ENCODE measurements at places on chromosomes 6 and 20. TPM values are rescaled to one million over a fixed set of nuclear protein-coding genes. Genes with fewer than 3 reads are reported as not detected.

Gene MCCD1
- not detected for total RNA-seq

Gene SH3BGRL2
- 7.8 TPM for total RNA-seq

Gene SLC26A8
- not detected for total RNA-seq

Gene TENT5A
- total RNA-seq, result 21.4 TPM

Gene ANGPT4
- total RNA-seq, result 1.6 TPM

Gene SLC4A11
- total RNA-seq, result 0.12 TPM

DNA sequence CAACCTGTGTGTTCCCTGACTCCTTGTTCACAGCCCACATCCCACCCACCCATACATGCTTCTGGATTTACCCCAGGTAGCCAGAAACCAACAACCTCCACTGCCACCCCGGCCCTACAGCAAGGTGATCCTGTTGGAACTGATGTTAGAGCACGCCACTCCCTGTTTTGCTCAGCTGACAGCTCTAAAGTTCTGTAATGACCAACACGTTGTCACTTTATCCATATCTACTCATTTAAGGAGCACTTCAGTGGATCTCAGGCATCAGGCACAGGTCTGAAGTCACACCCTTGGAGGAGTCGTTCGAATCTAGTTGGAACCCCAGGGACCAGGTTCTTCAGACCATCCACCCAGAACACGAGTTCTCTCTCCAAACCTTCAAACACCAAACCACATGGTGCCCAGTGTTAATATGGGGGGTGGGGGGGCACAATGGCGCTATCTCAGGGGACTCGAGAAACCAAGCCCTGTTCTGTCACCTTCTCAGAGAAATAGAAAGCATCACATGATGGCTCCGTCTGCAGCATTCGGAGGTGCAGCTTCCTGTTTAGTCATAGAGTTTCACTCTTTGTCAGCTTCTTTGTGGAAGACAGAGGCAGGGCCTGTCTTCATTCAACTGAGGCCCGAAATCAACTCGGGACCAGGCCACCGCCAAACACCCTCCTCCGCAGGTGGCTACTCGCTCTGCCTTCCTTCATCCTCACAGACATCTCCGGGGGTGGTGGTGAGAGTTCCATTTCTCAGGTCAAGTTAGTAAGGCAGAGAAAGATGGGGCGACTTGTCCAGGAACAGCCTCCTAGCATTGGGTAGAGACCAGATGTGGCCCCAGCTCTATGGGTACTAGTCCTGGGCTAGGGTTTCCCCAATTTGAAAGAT lies 142.2 kb downstream of the NFATC2 start:
- DNase-seq, result no peak

GRCh38 chr6:113172531-113172966 lies 684.6 kb upstream of the MARCKS start:
- DNase-seq, result no peak

DNA sequence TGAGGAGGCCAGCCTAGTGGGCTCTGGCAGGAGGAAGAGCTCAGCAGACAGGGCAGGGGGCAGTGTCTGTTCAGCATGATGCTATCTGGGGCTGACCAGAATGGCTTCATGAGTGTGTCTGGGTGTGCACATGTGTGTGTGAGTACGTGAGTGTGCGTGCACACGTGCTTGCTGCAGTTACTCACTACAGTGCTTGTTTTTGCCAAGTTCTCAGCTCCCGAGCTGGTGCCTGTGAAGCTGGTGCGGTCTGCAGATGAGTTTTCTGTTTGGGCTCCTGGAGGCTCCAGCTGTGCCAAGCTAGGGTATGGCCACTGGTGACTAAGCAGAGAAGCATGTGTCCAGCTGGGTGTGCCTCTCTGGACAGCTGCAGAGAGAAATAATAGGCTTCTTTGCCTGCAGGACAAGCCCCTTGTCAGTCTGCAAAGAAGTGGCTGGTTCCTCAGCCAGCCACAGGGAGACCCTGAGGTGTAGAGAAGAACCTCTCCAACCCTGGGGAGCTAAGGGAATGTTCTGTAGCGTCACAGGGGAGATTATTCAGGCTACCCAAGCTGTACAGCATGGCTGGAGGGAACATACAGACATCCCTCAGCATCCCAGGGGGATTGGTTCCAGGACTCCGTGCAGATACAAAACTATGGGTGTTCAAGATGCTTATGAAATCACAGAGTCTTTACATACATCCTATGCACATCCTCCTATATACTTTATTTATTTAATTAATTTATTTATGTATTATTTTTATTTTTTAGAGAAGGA lies 40.2 kb upstream of the FAM50B start:
- peak; percentile 43 for DNase-seq

DNA sequence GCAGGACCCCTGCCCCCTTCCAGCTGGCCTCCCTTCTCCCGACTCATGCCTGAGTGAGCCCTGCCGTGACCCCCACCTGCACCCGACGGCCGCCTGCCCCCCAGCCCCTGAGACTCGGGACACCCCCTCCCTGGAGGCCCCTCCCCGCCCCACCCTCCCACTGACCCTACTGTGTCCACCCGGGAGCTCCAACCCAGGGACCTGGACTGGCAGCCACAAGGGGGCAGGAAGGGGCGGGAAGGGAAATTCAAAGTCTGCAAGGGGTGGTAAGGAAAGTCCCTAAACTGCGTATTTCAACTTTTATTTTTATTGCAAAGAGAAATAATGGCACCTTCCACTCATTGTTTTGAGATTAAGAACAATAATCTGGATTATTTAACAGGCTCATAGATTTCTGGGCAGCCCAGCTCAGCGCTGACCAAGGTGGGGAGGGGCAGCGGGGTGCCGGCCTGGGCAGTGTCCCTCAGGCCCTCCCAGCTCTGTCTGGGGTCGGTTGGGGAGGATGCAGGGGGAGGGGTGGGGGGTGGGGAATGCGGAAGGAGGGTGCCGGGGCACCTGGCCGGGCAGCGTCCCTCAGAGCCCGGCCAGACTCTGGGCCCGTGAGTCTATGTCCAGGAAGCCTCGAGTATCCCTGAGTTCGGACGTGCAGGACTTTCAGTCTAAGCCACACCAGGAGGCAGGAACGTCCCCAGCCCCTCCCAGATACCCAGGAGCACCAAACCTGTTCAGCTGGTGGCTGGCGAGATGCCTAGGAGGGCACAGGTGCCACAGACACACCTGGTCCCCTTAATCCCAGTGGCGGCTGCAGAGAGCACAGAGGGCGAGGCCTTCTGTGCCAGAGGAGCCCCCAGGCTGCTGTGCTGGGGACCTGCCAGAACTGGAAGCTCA lies 1.3 kb upstream of the PTK6 start:
- DNase-seq, result no peak

DNA sequence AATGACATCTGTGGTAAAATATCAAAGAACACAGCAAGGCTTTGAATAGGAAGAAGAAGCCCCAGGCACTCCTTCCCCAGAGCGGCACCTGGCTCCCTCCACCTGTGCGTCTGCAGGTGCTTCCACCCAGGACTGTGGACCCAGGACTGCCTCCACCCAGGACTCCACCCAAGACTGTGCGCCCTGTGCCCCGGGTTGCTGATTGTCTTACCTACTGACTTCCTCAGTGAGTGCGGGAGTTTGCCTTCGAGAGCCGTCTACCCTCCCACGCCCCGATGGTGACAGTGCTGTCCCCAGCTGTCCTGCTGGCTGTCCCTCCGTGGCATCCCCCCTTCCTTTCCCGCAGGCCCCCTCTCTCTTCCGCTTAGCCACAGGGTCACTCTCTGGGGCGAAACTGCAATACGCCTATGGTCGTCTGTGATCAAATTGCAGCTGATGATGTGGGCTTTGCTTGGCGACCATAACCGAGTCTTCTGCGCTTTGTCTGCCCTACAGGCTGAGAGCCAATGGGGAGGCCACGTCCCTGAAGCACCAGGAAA lies 52.1 kb downstream of the IRF4 start:
- DNase-seq, result no peak

DNA sequence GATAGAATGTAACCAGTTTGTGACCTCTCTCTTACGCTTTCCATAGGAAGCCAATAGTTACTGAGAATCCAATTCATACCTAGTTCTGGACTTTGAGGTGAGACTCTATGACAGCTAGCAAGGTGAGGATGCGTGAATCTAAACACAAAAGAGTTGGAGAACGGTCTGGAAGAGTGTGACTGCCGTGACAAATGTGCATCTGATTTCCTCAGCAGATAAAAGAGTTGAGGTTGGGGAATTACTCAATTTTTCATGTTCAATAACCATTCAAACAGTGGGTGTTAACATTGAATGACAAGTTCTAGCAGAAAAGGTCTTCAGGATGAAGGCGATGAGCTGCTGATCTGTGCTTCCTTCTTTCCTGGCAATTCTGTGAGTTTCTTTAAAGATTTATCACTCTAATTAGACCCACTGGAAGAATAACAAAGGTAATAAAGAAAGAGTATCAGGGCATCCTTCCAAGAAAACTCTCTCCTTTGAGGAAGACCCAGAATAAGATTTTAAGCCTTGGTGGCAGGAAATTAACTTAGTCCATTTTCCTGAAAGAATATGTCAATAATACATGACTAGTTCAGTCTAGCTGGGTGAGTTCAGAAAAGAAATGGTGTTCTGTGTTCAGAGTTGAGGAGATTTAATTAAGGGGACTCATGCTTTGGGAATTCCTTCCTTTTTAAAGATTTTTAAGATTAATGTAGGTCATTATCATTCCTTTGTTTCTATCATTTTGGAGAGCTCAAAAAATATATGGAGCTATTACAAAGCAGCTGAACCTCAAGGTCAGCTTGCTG lies 24.5 kb downstream of the KIF3B start:
- DNase-seq, result no peak

DNA sequence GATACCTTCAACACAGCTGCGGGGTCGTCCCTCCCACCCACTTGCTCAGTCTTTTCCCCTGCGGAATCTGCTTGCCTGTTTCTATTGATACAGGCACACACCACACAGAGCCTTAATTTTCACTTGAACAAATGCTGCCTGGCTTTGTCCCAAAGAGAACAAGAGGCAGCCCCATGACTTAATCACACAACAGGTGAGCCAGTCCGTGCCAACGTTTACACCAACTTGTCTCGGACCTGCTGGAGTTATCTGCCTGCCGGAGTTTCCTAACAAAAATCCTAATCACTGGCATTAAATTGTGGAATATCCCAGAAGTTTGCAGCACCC lies 186.8 kb upstream of the RREB1 start:
- no peak for DNase-seq

DNA sequence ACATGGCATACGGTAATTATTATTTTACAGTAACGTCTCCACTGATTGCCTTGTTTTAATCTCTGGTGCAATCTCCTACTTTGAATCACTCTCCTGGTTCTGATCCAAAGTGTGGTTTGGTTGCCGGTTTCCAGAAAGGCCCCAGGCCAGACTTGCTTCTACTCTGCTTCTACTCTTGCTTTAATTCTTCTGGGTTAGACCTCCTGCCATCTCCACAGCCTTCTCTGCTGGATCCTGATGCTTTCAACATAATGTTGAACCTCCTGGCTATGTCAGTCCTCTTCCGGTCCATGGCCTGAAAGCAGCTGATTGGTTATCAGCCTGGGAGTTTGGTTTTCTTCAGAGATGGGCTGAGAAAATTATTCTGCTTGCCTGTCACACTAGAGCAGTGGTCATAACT lies 266.5 kb upstream of the RIMS1 start:
- no peak for DNase-seq

DNA sequence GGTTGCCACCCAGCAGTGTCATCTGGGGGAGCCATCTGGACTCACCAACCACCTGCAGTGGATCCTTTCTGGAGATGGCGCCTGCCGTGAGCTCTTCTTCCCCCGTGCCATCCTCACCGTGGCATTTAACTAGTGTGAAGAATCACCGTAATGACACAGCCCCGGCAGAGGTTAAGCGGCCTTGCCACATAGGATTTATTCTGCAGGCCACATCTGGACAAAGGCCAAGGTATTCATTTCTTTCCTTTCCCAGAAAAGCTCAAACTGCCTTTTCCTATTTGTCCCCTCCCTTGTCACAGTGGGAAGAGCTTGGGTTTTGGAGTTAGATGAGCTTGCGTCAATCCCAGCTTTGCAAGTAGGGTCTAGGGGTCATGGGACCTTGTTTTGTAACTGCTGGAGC lies 88.4 kb downstream of the PXDC1 start:
- no peak for DNase-seq

DNA sequence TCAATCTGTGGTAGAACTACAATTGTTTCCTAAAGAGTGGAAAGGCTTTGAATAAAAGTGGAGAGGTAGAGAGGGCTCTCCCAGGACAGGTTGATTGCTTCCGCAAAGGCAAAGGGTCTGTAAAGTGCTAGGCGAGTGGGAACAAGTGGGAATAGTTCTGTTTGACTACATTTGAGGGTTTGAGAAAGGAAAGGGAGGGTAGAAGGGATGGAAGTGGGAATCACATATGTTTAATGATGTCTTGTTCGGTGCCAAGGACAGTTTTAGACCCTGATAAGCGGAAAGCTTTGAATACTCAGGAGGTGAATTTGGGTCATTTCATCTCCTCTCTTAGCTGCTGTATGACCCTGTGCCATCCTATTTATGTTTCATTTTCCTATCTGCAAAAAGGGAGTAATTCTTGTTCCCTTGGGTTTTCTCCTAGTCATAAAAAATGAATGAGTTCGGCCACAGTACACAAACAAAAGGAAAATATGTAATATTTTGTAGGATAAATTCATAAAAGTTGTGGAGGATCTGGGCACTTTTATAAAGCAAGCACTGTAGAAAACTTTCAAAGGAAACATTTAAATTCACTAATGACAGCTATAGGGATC lies 1.7 kb upstream of the PIM1 start:
- no peak for DNase-seq

DNA sequence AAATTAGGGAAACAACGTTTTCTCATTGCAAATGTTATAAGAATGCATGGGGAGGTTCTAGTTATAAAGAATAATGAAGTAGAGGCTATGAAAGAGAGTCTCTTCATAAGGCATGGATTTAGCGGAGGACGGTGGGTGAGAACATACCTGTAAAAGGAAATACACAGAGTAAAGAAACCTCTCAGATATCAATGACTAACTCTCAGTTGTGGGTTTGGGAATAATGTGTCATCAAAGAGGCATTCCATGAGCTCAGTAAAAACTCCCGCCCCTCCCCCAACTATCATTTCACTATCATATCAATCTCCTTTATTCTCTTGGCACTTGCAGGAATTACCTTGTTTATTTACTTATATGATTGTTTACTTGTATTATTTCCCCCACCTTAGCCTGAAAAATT lies 695.4 kb downstream of the PTPRT start:
- DNase-seq, result no peak

DNA sequence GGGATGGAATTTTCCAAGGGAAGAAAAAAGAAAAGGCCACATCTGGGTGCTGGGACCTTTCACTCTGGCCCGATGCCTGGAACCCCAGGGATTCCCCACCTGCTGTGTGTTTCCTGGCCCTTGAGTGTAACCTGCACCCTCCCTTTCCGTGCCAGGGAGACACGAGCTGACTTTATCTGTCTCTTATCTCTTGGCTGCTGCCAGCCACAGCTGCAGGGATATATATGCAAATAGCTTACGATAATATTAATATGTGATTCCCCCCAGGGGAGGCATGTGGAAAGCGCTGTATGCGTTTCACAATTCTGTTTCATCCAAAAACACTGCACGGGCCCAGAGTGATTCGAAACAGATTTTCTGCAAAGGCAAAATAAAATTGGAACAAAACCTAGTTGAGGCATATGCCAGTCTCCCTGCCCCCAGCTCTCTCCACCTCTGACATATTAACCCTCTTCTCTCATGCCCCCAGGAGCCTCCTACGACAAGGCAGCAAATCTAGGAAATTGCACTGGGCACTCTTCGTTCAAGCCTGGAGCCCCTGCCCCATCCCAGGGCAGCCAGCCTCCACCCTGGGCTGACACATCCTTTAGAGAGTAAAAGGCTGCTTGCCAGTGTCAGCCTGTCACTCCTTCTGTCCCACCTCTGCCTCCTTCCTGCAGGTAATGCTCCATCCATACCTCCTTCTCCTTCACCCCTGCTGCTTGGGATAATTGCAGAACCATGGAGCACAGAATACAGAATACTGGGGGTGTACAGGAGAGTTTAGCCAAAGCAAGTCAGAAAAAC lies 1.3 kb downstream of the RIPOR3 start:
- DNase-seq, result peak; percentile 44

GRCh38 chr6:157560691-157561413 lies 179.9 kb downstream of the ZDHHC14 start:
- DNase-seq, result no peak

Measured in ovary (tissue), 10 donors.